ENCODE measurements at places on chromosomes 4 and X.
A peak's percentile ranks its signal among the peaks of the same experiment; 100 is the strongest.

GRCh38 chr4:76504613-76505465 lies 69.8 kb downstream of the SHROOM3 start:
- DNase-seq = peak; percentile 27

DNA sequence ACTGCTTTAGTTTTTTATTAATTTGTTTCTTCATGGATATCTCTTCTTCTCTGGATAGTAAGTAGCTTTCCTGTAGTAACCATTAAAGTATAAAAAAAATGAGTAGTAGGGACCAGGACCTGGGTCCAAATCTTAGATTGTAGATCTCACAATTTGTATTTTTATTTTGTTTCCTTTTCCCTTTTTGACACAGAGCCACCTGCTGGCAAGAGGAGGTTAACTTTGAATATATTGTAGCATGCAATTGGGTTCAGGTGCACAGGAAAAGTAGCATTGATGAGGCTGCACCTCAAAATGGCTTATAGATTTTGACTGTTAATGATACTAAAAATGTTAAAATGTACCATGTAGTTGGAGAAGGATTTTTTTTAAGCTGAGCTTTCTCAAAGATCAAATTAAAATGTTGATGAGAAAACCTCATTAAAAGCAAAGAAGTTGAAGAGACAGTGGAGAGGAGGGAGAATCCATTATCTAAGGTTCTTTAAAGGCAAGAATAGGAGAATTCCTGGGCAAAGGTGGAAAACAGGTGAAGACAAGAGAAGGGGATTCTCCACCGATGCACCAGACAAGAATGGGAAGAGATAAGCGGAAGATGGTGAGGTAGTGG lies 48.3 kb upstream of the HPGDS start:
- no peak for DNase-seq

DNA sequence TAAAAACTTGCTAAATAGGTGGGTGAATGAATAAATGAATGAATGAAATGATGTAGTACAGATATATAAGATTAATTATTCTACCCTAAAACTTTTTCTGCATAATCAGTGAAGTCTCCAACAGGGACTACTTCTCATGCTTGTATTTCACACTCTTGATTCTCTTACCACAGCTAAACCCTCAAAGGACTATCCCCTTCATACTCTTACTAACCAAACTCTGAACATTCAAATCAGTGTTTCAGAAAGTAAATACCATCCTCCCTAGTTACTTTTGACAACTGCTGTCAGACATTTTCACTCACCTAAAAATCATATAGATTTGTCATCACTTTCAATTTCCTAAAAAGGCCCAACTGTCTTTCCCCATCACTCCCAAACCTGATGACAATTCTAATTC lies 234.3 kb upstream of the HHIP start:
- DNase-seq = no peak

DNA sequence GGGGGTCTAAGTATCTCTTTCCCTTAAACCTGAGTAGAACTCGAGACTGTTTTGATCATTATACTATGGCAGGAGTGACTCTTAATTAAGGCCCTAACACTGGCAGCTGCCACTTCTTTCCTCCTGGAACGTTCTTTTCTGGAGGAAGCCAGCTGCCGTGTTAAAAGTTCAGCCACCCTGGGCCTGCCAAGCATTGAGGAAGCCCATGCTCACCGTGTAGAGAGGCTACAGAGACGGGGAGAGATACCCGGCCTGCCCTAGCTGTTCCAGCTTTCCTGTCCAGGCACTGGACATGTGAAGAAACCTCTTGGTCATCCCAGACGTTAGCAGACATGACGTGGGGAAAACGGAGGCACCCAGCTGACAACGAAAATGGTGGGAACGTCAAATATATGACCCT lies 274.1 kb downstream of the ARHGAP10 start:
- DNase-seq = no peak

GRCh38 chrX:69079268-69079667 lies 86.0 kb downstream of the PJA1 start:
- DNase-seq = no peak

DNA sequence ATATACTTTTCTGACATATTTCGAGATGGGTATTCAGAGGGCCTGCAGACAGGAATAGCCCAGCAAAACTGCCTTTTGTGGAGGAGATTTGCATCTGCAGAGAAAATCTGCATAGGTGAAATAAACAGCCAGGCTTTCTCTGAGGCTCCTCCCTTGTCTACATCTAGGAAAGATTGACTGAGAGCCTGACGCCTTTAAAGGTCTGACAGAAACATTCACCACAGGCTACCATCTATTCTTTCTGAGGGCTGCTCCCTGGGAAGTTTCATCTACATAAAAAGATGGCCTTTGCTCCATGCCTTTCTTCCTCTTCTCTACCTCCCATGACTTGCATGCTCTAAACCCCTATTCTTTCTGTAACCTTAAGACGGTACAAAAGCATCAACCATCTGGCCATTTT lies 55.0 kb upstream of the AP1S2 start:
- DNase-seq = no peak

DNA sequence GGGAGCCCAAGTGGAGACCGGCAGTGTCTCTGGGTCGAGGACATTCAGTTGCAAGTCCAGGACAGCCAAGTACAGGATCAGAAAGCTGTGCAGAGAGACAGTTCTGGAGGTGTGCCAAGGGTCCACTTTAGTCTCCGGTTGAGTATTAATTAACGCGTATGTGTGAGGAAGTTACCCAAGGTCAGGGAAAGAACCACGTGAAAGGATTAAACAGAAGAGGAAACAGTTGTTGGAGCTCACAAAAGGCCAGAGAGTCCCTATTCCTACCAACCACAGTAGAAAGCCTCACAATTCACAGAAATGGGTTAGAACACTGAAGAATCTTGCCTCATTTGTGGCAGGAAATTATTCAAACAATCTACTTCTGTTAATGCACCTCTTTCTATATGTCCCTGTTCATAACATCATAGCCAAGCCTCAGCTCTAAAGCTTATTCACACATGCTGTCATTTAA lies 17.9 kb upstream of the NSUN7 start:
- DNase-seq = no peak

Measured in NCI-H1694 (cell line).